ENCODE measurements at places on chromosomes 1 and 21.
A peak's percentile ranks its signal among the peaks of the same experiment; 100 is the strongest.

DNA sequence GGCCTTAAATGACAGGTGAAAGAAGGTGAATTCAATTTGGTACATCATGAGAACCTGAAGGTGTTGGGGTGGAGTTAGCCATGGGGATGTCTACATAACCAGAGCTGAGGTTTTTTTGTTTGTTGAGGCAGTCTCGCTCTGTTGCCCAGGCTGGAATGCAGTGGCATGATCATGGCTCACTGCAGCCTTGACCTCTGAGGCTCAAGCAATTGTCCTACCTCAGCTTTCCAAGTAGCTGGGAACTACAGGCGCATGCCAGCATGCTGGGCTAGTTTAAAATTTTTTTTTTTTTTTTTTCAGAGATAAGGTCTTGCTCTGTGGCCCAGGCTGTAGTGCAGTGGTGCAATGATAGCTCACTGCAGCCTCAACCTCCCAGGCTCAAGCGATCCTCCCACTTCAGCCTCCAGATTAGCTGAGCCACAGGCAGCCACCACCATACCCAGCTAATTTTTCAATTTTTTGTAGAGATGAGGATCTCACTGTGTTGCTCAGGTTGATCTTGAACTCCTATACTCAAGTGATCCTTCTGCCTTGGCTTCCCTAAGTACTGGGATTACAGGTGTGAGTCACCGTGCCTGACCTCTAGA lies 1.9 kb upstream of the MPZ start:
- no peak for DNase-seq

GRCh38 chr21:20902511-20902910 lies 95.7 kb upstream of the NCAM2 start:
- no peak for DNase-seq

DNA sequence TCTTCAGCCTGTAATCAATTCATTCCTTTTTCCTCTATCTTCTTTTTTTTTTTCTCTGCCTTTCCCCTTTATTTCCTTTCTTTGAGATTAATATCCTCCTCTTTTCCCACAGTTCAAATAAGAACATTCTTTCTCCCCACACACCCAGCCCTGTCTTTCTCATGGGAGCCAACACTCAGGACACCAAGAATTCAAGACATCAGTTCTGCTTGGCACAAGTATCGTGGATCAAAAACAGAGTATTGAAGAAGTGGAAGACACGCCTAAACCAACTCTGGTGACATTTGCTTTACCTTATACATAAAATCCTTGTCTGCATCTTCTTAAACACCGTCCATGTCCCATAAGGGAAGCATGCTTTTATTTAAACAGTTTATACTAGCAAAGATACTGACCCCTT lies 2.9 kb downstream of the CD1E start:
- no peak for DNase-seq

DNA sequence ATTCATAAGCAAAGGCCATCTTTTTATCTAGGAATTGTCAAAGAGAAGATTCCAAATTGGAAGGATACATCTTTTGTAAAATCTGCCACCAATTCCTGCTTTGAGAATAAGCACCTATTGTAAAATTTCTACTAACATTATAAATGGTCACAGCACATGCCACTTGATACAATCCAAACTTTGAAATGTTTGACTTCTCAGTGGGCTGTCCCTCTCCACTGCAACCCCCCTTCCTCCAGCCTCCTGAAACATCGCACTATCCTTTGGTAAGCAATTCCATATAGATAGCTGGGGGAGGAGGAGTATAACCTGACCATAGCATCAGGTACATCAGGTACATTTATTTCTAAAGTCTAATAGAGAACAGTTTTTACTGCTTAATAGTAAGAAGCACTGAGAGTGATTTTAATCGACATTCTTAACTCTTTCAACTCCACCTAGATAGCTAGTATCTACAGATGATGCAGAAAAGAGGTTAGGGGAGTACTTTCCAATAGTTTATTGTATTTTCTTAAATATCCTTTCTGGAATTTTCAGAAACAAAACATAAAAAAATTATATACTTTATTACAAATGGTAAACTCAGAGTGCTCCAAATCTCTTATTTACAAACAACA lies 2.9 kb downstream of the JUN start:
- peak; percentile 14 for DNase-seq

- no peak for DNase-seq
These were observed 3.9 kb upstream of the PDE4B start for GRCh38 chr1:65788762-65789161.

- DNase-seq: no peak
These were observed 27.1 kb upstream of the KCNK2 start for GRCh38 chr1:215055281-215055935.

- peak; percentile 84 for DNase-seq
These were observed at the start of gene HUNK for GRCh38 chr21:31872452-31873274. Gene HUNK, plus strand, starts transcription at chr21:31873020. Its CDS starts 655 bp downstream, at chr21:31873675.

DNA sequence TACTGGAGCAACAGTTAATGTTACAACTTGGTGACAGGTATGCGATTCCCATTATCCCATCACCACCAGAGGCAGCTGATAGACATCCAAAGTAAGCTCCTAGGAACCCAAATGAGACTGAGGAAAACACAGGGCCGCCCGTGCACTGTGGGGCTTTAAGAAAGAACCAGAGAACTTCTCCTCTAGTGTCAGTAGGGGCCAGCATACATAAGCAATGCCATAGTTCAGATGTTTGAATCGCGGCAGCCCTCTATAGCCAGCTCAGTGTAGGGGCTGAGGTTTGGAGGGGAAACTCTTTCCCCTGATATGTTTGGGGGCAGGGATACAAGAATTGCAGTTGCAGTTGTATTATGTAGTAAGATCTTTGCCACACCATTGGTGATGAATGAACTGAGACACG lies 593.3 kb upstream of the NCAM2 start:
- DNase-seq: no peak

DNA sequence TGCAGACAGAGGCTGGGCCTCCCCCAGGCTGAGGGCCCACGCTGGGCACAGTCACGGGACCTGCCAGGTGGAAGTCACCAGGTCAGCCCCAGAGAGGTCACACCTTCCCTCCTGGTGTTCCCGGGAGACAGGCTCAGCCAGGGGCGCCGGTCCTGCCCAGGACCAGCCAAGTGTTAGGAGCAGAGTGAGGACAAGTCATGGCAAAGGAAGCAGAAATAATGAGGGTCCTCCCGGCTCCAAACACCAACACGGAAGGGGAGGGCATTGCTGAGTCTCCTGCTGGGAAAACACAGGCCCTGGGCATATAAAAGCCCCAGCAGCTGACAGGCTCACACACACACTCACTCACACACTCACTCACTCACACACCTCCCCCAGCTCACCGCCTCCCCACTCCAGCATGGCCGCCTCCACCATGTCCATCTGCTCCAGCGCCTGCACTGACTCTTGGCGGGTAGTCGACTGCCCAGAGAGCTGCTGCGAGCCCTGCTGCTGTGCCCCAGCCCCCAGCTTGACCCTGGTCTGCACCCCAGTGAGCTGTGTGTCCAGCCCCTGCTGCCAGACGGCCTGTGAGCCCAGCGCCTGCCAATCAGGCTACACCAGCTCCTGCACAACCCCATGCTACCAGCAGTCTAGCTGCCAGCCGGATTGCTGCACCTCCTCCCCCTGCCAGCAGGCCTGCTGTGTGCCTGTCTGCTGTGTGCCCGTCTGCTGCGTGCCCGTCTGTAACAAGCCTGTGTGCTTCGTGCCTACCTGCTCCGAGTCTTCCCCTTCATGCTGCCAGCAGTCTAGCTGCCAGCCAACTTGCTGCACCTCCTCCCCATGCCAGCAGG lies at the start of gene KRTAP10-10:
TSS of gene KRTAP10-10 (plus strand) at position 339 of the 833 bp plus-strand sequence. CDS start at position 401, 62 bp downstream.
- peak; percentile 84 for DNase-seq

GRCh38 chr1:220498188-220498587 lies 29.7 kb upstream of the MARK1 start:
- DNase-seq: no peak

DNA sequence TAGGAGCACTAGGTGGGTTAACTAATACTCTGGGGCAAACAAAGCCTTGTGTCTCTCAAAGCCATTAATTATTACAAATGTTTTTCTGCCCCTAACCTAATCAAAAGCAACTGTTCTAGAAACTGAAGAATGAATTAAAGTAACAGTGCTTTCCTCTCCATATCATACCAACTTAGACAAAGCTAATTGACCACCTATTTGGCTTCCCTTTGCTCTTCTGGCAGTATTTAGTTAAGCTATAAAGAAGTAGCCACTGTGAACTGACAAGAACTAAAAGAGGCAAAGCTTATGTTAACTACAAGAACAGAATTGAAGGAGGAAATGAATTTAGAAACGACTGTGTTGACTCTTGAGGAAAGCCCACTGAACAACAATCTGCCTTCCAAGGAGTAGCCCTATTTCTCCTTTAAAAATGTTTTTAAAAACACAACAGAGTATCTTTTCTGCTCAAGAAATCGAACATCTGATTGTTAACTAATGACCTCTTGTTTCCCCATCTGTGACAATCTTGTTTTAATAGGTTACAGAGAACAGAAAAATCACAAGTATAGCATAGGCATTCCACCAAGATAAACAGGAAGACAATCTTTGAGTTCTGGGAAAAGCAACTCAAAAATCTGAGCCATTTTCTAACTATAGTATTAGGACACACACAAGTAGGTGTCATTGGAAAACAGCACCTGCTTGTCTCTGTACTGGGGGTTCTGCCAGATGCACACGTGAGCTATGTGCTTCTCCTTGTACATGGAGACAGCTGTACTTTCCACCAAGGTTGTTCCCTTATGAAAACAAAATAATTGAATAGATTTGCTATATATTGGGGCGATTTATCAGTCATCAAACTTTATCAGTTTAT lies 3.1 kb upstream of the EGLN1 start:
- DNase-seq: no peak

DNA sequence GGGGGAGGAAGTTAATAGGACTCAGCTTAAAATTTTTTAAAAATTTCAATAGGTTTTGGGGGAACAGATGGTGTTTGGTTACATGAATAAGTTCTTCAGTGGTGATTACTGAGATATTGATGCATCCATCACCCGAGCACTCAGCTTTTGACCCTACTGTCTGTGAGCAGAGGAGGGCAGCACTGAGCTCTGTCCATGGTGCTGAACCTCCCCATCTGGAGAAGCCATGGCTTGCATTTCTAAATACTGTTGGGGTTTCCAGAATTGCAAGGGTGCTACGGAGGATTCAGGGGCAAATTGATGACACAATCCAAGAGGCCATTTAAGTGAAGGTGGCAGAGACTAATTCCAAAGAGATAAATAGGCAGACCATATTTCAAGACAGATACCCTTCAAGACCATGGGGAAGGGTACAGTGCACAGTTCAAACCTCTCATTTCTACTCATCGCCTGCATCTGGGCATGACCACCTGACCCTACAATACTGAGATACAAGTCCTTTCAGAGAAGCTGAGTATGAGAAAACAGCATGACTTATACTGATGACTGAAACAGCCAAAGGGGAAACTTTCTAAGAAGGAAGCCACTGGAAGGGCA lies 17.2 kb downstream of the SYT2 start:
- DNase-seq: no peak

- no peak for DNase-seq
These were observed 9.6 kb upstream of the C8B start for GRCh38 chr1:56975446-56975845.

DNA sequence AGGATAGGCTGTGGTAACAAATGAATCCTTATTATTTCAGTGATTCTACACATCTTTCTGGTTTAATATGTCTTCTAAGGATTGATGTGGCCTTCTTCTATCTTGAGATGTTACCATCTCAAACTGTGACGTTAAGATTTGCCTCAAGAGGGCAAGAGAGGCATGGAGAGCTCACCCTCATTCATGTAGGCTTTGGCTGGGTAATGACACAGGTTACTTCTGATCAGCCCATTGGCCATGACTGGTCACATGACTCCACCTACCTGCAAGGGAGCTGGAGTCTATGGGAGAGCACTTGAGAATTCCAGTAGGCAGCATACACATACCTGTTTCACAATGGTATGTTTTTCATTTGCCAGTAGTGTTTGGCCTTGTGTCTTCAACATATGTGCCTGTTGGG lies 30.0 kb downstream of the CACHD1 start:
- no peak for DNase-seq

DNA sequence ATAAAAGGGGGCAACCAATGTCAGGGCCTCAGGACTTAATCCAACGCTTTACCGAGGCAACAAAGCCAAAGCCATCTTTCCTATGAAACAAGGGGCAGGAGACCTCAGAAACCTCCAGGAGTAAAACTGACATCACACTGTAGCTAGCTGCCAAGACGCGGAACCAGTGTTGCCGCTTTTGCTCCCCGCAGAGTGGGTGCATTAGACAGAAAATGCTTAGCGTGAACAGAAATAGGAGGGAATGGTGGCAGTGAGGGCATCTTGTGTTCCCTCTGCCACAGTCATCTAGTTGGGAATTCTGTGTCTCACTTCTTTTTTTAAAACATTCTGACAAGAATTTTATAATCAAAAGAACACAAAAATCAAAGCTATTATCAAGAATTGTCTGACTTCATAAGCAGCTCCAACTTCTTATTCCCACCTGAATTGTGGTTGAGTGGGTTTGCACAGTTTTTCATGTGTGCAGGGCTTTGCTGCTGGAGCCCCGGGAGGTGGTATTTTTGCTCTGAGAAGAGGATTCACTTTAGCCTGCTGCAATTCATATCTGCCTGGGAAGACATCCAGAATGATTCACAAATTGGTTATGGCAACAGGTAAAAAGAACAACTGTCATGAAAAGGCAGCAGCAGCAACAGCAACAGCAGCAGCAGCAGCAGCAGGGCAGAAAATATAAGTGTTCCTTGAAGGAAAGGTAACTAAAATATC lies 82.2 kb upstream of the DIRAS3 start:
- no peak for DNase-seq

DNA sequence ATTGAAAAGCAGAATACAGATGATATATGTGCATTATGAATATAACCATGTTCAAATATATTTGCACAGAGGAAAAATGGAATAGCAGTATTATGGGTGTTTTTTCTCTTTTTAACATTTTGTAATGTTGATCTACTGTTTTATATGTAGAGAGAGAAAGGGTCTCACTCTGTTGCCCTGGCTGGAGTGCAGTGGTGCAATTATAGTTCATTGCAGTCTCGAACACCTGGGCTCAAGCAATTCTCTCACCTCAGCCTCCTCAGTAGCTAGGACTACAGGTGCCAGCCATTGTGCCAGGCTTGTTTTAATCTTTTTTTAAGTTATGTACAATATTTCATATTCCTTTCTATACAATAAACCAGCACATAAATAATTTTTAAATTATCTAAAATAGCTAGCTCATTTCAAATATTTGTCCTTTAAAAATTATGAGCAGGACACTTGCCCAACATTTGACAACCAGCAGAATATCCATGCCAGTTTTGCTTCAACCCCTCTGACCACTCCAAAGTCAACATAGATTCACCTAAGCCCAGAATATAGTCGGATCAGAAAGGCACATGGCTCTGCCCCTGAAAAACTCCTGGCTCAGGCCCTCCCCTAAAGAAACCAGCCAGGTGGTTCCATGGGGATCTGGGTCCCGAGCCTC lies 29.8 kb downstream of the ZNF281 start:
- DNase-seq: no peak

GRCh38 chr1:226645279-226645976 lies 93.7 kb downstream of the ITPKB start:
- no peak for DNase-seq

- no peak for DNase-seq
These were observed 354.0 kb upstream of the RGS18 start for GRCh38 chr1:191804311-191804710.

DNA sequence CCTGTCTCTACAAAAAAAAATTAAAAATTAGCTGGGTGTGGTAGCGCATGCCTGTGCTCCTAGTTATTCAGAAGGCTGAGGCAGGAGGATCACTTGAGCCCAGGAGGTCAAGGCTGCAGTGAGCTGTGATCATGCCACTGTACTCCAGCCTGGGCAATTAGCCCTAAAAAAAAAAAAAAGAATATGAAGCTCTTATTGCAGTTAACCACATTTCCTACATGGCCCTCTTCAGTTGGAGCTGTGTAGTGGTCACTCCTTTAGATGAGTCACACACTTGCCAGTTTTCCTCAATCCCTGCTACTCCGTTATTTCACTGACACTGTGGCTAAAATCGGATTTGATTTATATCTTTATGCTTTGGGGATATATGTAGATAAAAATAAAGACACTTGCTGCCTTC lies 11.8 kb downstream of the NFYC start:
- DNase-seq: no peak

Measured in NCI-H1417 (cell line).